ENCODE measurements at places on chromosomes 13 and 19.

DNA sequence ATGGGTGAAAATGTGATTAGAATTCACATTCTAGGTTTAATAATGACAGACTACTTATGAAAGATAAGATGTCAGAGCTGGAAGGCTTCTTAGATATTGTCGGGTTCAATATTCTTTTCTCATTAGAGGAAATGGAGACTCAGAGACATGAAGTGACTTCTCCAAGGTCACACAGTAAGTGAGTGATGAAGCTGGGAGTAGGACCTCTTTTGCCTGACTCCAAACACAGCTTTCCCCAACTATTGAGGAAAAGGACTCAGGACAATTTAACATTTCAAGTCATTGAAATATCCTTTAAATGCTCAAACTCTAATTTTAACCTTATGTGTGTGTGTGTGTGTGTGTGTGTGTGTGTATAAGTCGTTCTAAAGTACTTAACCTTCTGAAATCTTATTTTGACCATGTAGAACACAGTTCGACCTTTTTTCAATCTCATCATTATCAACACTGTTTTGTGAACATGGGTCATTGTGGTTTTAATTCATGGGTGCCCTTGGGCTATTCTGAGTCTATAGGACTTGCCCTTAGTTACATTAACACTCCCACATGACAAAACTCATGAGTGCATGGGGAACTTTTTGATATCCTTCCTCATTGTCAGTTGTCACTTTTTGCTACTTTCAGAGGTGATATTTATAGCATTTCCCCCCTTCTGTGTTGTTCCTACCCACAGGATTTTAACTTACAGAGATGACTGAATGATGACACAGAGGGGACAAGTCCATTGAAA is 53.0 kb downstream of the LRCH1 start:
- DNase-seq, result no peak

- DNase-seq, result no peak
Measured at GRCh38 chr19:42411581-42412178, 15.5 kb downstream of the LIPE start.

- DNase-seq, result no peak
Measured at GRCh38 chr19:47720669-47721422, 7.6 kb downstream of the EHD2 start.

DNA sequence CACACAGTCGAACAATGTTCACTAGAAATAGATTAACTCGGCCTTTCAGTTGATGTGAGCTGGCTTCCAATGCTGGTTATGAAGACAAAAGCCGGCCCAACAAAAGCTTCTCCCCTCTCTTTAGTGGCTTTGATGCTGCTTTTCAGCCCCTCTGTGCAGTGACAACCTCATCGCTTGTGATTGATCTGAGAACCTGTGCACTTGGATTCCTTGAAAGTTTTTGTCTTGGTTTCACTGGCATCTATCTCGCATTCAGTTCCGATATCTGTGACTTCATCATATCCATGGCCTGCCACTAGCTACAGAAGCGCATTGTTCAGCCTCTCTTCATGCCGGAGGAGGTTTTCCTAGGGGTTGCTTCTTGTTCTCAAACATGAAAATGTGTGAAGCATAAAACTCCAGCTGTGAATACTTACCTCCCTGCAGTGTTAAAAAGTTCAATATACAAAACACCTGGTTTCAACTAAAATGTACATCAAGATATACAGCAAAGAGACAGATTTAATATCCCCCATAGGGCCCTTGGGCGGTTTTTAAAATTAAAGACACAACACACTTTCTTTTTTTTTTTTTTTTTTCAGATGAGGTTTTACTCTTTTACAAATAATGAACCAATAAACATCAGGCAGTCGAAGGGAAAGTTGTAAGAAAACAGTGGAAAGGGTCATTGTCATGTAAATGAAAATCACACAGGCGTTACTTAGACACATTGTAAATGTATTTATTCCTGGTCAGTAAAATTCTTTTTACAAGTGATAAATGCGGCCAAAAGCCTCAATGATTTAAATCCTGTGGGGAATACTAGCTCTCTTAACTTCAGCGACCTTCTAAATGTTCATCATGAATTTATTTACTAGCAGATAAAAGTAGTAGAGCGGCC is 1252.8 kb downstream of the EFNB2 start:
- DNase-seq, result no peak

DNA sequence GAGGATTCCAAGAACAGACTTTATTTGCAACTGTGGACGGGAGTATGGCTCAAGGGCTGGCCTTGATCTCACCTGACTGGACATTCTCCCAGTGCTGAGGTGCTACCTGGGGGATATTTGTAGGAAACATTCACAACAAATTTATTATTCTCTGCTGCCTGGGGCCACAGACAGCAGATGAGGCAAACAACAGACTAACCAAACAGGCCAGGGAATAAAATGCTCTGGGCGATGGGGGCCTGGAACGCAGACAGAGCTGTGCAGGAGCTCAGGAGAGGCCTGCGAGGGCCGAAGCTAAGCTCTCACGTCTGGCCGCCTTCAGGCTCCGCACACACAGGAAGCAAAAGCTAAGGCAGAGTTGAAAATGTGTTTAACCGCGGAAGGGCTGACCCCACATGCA is 7.8 kb downstream of the PLPP2 start:
- no peak for DNase-seq

DNA sequence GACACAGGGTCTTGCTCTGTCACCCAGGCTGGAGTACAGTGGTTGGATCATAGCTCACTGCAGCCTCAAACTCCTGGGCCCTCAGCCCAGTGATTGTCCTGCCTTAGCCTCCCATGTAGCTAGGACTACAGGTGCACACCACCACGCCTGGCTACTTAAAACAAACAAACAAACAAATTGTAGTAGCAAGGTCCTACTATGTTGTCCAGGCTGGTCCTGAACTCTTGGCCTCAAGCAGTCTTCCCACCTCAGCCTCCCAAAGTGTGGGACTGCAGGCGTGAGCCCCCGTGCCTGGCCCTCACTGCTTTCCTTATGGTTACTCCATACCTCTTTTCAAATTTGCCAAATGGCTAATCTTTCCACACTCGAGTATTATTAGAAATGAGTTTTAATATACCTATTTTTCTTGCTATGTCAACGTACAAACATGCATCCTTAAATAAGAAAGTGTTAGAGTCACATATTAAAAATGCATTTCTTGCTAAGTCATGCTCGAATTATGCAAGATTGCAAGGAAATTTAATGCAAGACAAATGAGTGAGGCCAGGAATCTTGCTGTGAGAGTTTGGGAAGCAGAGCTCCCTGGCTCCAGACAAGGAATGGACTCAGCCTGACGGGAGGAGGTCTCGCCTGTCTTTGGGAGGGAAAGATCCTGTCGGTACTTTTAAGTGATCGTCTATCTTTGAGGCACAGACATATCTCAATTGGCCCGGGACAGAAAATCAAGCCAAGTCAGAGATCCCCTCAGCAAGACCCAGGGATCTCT is 39.4 kb downstream of the RFX2 start:
- DNase-seq, result peak; percentile 84
